ENCODE measurements at places on chromosomes 12 and 14. TPM values are rescaled to one million over a fixed set of nuclear protein-coding genes. Genes with fewer than 3 reads are reported as not detected.

Gene SLC24A4
- polyA plus RNA-seq, result 0.06 TPM

Gene RPL41
- 2,155 TPM for polyA plus RNA-seq

Gene BRI3BP
- polyA plus RNA-seq, result 2.4 TPM

Gene TEX52
- not detected for polyA plus RNA-seq

Gene OR4Q2
- not detected for polyA plus RNA-seq

Gene LMNTD1
- polyA plus RNA-seq, result not detected

Gene BATF
- polyA plus RNA-seq, result 0.92 TPM

Gene LTB4R2
- 0.28 TPM for polyA plus RNA-seq

Gene IL22
- not detected for polyA plus RNA-seq

Gene SCAF11
- 15.6 TPM for polyA plus RNA-seq

Gene ZC2HC1C
- 3.6 TPM for polyA plus RNA-seq

Gene ANKRD52
- polyA plus RNA-seq, result 10.3 TPM

Gene KRT72
- not detected for polyA plus RNA-seq

Gene NRXN3
- 0.07 TPM for polyA plus RNA-seq

Gene CD4
- 41.5 TPM for polyA plus RNA-seq

Gene METTL17
- 35.9 TPM for polyA plus RNA-seq

Gene RPGRIP1
- 0.38 TPM for polyA plus RNA-seq

Gene EXOC3L4
- 26.6 TPM for polyA plus RNA-seq

Gene OR6C3
- not detected for polyA plus RNA-seq

Gene LIN7A
- polyA plus RNA-seq, result 8.6 TPM

Gene CCDC175
- not detected for polyA plus RNA-seq

Gene COQ6
- polyA plus RNA-seq, result 33.7 TPM

Gene TAMALIN
- polyA plus RNA-seq, result 1.1 TPM

Gene CLEC12A
- polyA plus RNA-seq, result 4.7 TPM

Gene PTPRB
- polyA plus RNA-seq, result 6.3 TPM

Gene TAS2R42
- not detected for polyA plus RNA-seq

Gene SERPINA10
- polyA plus RNA-seq, result 131 TPM

Gene CLEC4A
- 2.5 TPM for polyA plus RNA-seq

Gene TBX3
- polyA plus RNA-seq, result 26.8 TPM

Gene ERP27
- polyA plus RNA-seq, result 0.14 TPM

Gene MSRB3
- 1.0 TPM for polyA plus RNA-seq

Gene CAPS2
- polyA plus RNA-seq, result 0.91 TPM

Gene TMEM121
- polyA plus RNA-seq, result not detected

Gene NDRG2
- polyA plus RNA-seq, result 72.9 TPM

Gene CFAP251
- polyA plus RNA-seq, result 1.8 TPM

Gene PGF
- 2.8 TPM for polyA plus RNA-seq

Gene LTBR
- polyA plus RNA-seq, result 84.1 TPM

Measured in liver (tissue), 10 donors.